ENCODE measurements at places on chromosomes 2 and 18. TPM values are rescaled to one million over a fixed set of nuclear protein-coding genes. Genes with fewer than 3 reads are reported as not detected.

- no peaks in the 10 kb centered on the region for H3K4me1 ChIP-seq
- no peak overlapping the region for H3K4me3 ChIP-seq
- H3K27ac ChIP-seq = no peak overlapping the region
- H3K27me3 ChIP-seq = no peaks in the 10 kb centered on the region
- H3K36me3 ChIP-seq = no peaks in the 10 kb centered on the region
Observed at GRCh38 chr18:45165176-45165713, 450.0 kb upstream of the SLC14A2 start.

- H3K27me3 ChIP-seq = no peaks in the 10 kb centered on the region
- no peak overlapping the region for H3K27ac ChIP-seq
- DNase-seq = peak; percentile 64
- peak overlapping the region; percentile 9 for H3K4me3 ChIP-seq
- peaks cover 14% of the 10 kb centered on the region for H3K4me1 ChIP-seq
- no peaks in the 10 kb centered on the region for H3K36me3 ChIP-seq
Observed at GRCh38 chr2:53641290-53641689, 126.3 kb upstream of the CHAC2 start.

- H3K4me3 ChIP-seq = no peak overlapping the region
- no peak for DNase-seq
- H3K27ac ChIP-seq = no peak overlapping the region
Observed at GRCh38 chr2:214034417-214034816, 376.4 kb upstream of the VWC2L start.

DNA sequence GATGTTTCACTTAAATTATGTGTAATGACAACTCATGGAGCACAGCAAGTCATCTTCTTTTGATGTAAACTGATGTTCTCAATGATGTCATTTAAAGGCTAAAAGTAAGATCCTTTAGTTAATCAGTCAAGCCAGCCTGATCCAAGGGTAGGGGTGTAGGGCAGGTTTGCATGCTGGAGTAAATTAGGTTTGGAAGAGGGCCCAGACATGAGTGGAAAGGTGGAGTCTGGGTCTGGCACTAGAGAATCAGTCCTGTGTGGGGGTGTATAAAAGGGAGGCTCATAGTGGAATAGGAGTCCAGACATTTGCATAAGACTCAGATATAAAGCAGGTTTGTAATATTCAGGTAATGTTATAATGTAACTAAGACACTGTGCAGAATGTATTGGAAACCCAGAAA lies 88.8 kb upstream of the NYAP2 start:
- H3K36me3 ChIP-seq = no peaks in the 10 kb centered on the region
- no peak overlapping the region for H3K27ac ChIP-seq
- DNase-seq = no peak
- no peaks in the 10 kb centered on the region for H3K27me3 ChIP-seq
- H3K4me1 ChIP-seq = no peaks in the 10 kb centered on the region
- no peak overlapping the region for H3K4me3 ChIP-seq

GRCh38 chr2:127641846-127642507 lies 4.0 kb upstream of the GPR17 start:
- no peaks in the 10 kb centered on the region for H3K27me3 ChIP-seq

DNA sequence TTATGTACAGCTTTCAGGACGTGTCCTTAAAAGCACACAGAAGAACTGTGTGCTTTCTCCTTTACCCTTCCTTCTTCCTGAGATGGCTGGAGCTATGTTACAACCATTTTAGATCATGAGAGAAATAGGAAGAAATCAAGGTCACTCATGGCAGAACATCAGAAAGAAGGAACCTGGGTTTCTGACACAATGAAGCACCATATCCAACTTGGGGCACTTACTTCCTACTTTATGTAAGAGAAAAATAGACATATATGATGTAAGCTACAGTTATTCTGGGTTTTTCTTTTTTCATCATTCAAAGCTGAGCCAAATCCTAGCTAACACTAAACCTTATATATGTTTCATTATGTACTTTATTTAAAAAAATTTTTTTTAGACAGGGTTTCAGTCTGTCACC lies 79.5 kb downstream of the FAM161A start:
- H3K27ac ChIP-seq = no peak overlapping the region
- H3K4me3 ChIP-seq = no peak overlapping the region
- no peak for DNase-seq
- no peaks in the 10 kb centered on the region for H3K27me3 ChIP-seq
- H3K4me1 ChIP-seq = no peaks in the 10 kb centered on the region

DNA sequence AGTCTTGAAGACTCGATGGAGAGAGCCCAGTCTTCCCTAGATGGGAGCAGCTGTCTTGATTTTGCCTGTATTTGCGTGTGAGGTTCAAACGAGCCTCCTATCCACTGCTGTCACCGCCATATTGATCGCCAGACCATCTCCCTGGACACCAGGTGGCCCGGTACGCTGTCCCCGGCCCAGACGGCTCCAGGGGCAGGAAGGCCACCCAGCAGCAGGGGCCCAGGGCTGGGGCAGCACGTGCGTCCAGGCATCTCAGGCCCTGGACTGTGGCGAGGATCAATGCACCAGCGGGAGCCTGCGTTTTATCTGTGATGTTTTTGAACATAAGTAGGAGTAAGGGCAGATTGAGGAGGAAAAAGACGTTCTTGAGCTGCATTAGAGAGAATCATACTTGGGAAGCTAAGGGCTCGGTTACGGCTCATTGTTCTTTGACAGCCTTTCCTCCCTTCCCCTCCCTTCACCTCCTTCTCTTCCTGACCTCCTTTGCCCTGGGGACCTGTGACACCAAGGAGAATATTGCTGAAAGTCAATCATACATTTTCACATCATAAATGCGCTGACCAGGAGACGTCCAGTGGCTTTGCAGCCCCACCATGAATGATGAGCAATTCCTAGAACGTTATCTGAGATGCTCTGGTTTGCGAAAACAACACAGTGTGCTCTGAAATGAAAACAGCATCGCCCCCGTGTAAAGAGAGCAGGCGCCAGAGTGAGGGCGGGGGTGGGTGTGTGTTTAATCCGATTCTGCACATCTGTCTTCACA lies 711.2 kb upstream of the SALL3 start:
- no peaks in the 10 kb centered on the region for H3K36me3 ChIP-seq
- H3K27ac ChIP-seq = no peak overlapping the region
- no peak overlapping the region for H3K4me3 ChIP-seq
- no peaks in the 10 kb centered on the region for H3K4me1 ChIP-seq
- DNase-seq = no peak

- H3K4me1 ChIP-seq = no peaks in the 10 kb centered on the region
- DNase-seq = peak; percentile 79
- H3K36me3 ChIP-seq = no peaks in the 10 kb centered on the region
- no peaks in the 10 kb centered on the region for H3K27me3 ChIP-seq
- no peak overlapping the region for H3K27ac ChIP-seq
Observed at GRCh38 chr2:106104332-106105062, 89.6 kb downstream of the UXS1 start.

GRCh38 chr18:3649633-3650426 lies 199.9 kb downstream of the TGIF1 start:
- DNase-seq = no peak
- H3K4me3 ChIP-seq = no peak overlapping the region
- no peak overlapping the region for H3K27ac ChIP-seq
- H3K4me1 ChIP-seq = peaks cover 24% of the 10 kb centered on the region
- H3K27me3 ChIP-seq = no peaks in the 10 kb centered on the region

DNA sequence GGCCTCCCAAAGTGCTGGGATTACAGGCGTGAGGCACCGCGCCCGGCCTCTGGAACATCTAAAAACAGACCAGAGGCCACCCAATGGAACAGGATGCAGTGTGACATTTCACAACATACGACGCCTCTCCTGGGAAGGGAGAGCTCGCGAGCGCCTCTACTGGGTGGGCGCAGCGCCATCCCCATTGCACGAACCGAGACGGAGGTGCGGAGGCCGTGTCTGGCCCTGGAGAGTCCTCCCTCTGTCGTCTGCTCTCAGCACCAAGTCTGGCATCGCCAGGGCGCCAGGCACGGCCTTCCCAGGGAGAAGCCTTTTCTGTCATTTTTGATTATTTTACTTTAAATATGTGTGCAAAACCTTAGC lies 9.4 kb upstream of the GBX2 start:
- H3K4me3 ChIP-seq = peak overlapping the region; percentile 48
- peaks cover 15% of the 10 kb centered on the region for H3K4me1 ChIP-seq
- DNase-seq = peak; percentile 87

COL5A2 gene
- total RNA-seq = 11.6 TPM

CPLX4 gene
- 0.12 TPM for total RNA-seq

ERMN gene
- 1.2 TPM for total RNA-seq

GULP1 gene
- total RNA-seq = 96.6 TPM
